ENCODE measurements at places on chromosomes 1 and 21. TPM values are rescaled to one million over a fixed set of nuclear protein-coding genes. Genes with fewer than 3 reads are reported as not detected.

DNA sequence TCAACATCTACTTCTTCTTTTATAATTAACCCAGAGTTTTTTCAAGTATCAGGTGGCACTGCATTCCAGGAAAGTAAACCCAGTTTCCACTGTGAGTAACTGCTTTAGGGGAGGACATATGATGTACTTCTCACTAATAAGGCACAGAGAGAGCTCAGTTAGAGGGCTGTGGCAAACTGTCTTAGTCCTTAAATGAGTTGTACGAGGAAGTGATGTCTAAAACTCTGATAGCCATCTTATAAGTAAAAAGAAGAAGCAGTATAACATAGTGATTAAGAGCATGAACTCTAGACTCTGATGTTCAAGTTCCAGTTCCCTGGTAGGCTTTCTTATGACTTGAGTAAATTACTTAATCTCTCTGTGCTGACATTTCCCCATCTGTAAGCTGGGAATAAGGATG is 58.7 kb upstream of the PTGS2 start:
- DNase-seq = no peak

DNA sequence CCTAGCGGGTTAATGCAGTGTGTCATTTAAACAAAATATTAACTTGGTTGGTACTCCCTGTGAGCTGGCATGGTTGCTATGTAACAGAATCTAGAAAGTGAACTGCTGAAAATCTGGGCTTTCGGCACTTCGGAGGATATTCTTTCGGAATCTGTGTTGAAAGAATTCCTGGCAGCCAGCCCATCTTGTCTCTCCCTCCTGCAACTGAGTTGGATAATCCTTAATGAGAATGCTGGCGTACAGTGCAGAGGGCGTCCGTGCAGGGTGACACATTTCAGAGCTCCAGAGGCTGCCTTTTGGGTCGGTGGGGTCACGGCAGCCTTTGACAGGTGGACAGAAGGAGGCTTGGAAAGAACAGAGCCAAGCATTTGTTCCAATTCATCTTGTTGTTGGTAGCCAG is 3.7 kb downstream of the KAZN start:
- no peak for DNase-seq

DNA sequence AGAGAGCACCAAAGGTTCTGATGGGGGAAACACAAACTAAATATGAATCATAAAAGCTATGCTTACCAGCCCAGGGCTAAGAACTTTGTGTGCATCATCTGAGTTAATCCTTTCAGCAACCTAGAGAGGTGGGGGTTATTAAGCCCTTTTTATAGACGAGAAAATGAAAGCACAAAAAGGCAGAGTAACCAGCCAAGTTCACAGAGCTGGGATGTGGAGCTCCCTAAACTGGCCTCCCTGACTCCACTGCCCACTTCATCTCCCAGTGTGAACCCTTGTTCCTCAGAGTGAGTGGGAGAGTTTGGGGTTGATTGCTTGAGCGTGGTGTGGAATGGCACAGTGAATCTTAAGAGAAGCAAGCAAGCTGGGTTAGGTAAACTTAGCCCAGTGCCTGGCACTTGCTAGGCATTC is 10.8 kb upstream of the BCAR3 start:
- DNase-seq = no peak

DNA sequence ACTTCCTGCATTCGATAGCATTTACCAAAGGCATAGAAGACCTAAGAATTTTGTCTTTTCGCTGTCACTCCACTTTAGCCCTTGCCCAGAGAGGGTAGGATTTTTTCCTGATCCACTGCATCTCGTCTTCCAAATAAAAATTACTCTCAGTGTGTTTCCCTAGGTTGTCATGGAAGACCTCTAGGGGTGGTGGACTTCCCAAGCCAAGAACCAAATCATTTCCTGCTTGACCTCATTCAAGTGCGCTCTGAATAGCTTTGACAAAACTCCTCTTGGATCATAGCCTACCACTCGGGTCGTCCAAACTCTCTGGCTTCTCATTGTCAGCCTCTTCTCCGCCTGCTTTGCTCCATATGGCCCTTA is 431 bp upstream of the C1orf52 start:
- peak; percentile 73 for DNase-seq

- DNase-seq = no peak
Measured at GRCh38 chr21:41141031-41141457, 26.9 kb upstream of the BACE2 start.

GRCh38 chr1:169161496-169162194 is 55.2 kb downstream of the ATP1B1 start:
- no peak for DNase-seq

- DNase-seq = peak; percentile 25
Measured at GRCh38 chr1:235954306-235955283, 87.9 kb upstream of the LYST start.

GRCh38 chr1:79575424-79575823 is 568.9 kb upstream of the ADGRL4 start:
- DNase-seq = no peak

DNA sequence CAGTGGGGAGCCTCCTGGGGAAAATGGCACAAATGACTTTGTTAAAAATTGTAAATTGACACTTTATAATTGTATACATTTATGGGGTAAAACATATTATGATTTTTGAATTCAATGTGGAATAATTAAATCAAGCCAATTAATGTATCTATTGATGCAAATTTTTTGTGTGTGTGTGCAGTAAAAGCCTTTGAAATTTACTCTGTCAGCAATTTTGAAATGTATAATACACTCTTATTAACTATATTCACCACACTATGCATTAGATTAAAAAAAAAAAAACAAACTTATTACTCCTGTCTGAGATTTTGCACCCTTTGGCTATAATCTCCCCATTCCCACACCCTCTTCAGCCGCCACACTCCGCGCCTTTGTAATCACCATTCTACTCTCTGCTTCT is 119.2 kb downstream of the S1PR1 start:
- DNase-seq = no peak

DNA sequence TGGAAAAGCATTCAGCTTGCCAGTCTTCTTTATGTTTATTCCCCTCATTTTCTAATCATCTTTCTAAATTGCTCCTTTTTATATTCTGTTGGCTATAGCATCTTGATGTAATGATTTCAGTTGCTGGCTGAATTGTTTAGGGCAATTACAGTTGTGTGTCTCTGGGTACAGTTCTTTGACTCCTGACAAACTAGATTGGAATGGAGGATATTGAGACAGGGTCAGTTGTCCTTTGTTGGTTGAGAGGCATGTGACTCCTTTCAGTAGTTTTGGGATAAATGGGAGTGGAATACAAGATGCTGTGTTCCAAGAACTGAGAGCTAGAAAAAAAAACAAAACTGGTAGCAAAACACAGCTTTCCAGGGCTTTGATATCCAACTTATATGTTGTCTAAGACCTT is 1.5 kb downstream of the CENPF start:
- DNase-seq = no peak

DNA sequence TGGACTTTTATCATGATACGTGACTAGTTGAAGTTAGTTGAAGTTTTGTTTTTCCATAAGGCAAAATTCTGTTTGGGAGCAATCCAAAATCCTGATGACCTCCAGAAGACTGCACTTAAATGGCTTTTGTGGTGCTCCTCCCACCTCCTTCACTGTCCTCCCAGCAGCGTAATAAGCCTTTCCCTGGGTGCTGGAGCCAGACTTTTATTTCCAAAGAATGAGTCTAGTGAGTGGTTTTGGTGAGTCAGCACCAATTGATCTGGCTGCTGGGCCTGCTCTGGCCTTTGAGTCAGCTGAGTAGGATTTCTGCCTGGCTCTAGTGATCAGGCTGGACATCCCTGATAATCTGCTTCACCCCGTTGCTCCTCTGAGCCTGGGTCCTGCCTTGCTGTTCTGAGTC is 21.7 kb upstream of the KCND3 start:
- no peak for DNase-seq

- peak; percentile 60 for DNase-seq
Measured at GRCh38 chr1:212608959-212609700, 569 bp downstream of the ATF3 start.

DNA sequence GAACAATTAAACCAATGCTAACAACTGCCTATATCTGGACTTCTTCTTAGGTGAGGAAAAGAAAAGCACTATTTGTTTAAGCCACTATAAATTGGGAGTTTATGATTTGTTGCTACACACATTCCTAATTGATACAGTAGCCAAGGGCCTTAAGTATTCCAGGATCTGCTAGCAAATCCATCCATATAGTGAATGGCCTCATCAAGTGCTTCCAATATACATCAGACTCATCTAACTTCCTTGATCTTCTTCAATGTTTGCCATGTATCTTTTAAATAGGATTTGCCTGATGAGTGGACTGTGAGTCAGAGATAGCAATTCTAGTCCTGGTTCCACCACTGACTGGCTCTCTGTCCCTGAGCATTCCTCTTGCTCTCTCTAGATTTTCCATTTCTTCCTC is 430.2 kb downstream of the OMA1 start:
- no peak for DNase-seq

GRCh38 chr1:7007902-7008301 is 222.6 kb downstream of the CAMTA1 start:
- DNase-seq = no peak

GRCh38 chr1:211518330-211519289 is 26.6 kb upstream of the RD3 start:
- no peak for DNase-seq

GRCh38 chr1:108671143-108671542 is 10.2 kb upstream of the HENMT1 start:
- no peak for DNase-seq

GRCh38 chr1:21241771-21242581 is 48.3 kb downstream of the ECE1 start:
- no peak for DNase-seq

- no peak for DNase-seq
Measured at GRCh38 chr1:239493811-239494414, 107.5 kb downstream of the CHRM3 start.

DNA sequence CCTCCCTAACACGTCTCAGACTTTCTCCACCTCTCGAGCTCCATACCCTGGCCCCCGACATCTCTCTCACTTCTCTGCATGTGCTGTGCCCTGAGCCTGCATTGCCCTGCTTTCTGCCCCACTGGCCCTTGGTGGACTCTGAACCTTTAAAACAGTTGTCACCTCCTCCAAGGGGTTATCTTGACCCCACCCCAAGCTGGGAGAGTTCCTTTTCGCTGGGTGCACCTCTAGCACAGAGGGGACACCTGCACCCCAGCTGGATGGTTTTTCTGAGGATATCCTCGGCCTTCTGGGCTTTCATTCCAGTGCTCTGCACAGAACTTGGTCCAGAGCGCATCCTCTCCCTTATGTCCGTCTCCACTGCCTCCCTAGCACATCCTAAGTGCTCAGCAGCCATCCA is 4.2 kb upstream of the CDCP2 start:
- DNase-seq = no peak

- no peak for DNase-seq
Measured at GRCh38 chr1:28781305-28781704, 30.7 kb upstream of the OPRD1 start.

The PALMD gene
- 82.5 TPM for total RNA-seq

The DEGS1 gene
- 33.1 TPM for total RNA-seq

The SEMA6C gene
- total RNA-seq = 51.7 TPM

The FCAMR gene
- not detected for total RNA-seq

The MLLT11 gene
- 57.8 TPM for total RNA-seq

The SELP gene
- total RNA-seq = 5.2 TPM

The RUNX3 gene
- 0.64 TPM for total RNA-seq

The CHRM3 gene
- total RNA-seq = 0.68 TPM

The BEST4 gene
- 0.31 TPM for total RNA-seq

The RIMKLA gene
- 7.5 TPM for total RNA-seq

The SPRTN gene
- 6.7 TPM for total RNA-seq

The SAMD11 gene
- 1.1 TPM for total RNA-seq

The CREB3L4 gene
- 3.6 TPM for total RNA-seq

All from heart right ventricle (tissue), 16 donors.